ENCODE measurements at places on chromosomes 6 and 20.
A peak's percentile ranks its signal among the peaks of the same experiment; 100 is the strongest.

DNA sequence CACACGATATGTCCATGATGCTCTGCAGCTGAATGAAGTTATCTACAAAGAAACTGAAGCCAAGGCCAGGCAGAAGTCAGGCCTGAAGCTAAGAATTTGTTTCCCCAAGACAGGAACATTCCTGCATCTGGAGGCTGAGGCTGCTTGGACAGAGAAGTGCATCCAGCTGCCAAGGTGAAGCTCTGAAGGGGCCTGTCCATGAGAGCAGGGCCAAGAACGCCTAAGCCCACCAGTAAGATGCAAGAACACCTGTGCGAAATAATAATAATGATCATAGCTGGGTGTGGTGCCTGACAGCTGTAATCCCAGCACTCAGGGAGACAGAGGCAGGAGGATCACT lies 37.7 kb upstream of the B4GALT5 start:
- no peak for DNase-seq

DNA sequence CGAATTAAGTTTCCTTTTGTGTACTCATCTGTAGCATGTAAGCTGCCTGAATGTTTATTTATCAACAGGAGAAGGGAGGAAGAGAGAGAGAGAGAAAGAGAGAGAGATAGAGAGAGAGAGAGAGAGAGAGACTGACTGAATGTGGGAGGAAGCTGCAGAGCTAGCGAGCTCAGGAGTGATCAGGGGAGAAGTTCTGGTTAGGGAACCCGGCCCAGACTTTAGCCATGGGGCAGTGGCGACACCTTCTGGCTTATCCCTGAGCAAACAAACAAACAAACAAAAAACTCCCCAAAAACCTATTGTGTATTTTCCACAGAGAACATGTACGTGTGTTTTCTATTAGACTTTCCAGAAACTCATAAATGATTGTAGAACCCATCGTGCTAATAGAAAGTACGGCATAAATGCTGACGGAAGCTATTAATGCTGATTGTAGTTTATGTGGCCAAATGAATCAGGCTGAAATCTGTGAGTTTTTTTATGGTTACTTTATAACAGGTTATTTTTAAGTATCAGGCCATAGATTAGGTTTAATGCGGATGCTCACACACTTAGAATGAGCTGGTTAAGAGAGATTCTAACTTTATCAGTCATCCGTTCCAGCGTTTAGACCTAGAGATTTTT lies 92.8 kb downstream of the CLIC5 start:
- peak; percentile 77 for DNase-seq

GRCh38 chr6:148518511-148519156 lies 176.0 kb downstream of the SASH1 start:
- DNase-seq, result no peak

DNA sequence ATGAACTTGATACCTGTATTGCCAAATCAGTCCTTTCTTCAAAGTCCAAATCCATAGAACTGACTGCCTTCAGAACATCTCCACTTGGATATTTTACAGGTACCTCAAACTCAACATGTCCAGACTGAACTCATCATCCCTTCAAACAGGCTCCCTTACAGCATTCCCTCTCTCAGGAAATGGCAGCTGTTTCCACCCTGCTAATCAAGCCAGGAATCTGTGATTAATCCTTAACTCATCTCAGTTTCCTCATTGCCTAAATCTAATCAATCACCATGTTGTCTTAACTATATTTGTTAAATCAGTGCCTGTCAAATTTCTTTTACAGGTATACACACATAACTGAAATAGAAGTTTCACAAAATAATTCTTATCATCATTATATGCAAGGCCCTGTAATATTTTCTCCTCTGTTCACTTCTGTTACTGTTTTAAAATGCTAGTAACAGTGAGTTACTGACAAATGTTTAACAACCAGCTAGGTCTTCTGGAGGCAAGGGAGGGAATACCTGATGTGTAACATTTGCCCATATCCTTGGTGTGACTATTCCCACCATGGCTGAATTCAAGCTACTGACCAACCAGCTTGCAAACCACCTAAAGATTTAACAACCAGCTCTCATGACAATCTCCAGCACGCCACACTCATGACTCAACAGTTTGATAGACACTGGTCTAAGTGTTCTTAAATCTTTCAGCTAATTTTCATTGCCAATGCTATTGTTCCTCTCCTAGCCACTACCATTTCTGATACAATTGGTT lies 124.9 kb downstream of the ADAT2 start:
- DNase-seq, result no peak

- peak; percentile 36 for DNase-seq
Observed at GRCh38 chr20:20864351-20865096, 152.1 kb upstream of the RALGAPA2 start.

- DNase-seq, result no peak
Observed at GRCh38 chr6:36358226-36358915, 21.7 kb upstream of the BNIP5 start.

DNA sequence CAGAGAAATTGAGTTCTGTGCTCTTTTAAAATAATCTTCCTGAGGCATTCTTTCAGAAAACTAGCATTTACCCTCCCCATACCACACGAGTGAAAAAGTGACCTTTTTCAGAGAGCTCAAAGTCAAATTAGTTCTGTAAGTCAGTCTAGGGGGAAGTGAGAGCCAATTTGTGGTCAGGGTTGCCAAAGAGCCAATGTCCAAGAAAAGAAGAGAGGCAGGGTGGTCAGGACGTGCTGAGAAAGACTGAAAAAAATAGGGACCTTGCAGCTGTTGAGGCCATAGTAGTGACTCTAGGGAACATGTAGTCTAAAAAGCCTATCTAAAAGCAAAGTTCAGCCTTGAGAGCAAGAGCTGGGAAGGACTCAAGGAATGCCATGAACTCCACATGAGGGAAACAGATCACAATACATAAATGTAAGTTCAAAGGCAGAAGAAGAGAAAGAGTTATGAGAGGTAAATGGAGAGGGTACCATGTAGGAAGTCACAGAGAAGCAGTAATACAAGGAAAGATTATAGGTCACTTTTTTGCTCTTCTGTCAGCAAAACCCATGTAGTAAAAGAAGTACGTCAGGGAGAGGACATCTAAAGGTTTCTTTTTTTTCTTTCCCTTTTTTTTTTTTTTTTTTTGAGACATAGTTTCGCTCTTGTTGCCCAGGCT lies 565.1 kb upstream of the FLRT3 start:
- DNase-seq, result no peak

GRCh38 chr20:60999250-60999649 lies 252.8 kb upstream of the CDH4 start:
- no peak for DNase-seq

DNA sequence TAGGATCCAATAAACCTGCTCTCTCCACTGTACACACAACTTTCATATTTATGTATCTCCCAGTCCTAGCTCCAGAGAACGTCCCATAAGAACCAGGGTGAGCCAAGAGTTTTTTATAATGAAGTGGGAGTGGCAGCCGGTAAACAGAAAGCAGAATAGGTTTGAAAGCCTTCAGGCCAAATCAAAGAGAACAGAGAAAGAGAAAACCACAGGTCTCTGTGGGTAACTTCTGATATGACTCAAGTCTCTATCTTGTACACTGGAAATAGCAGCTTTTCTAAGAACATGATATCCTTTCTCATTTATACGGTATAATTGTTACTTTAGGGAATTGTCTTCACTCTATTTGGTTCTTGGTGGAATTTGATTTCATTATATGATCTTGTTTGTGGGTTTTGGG lies 273.6 kb downstream of the PACRG start:
- no peak for DNase-seq

GRCh38 chr20:47775841-47776240 lies 9.4 kb downstream of the SULF2 start:
- no peak for DNase-seq

- DNase-seq, result peak; percentile 5
Observed at GRCh38 chr6:167275001-167275400, 16.1 kb upstream of the UNC93A start.

DNA sequence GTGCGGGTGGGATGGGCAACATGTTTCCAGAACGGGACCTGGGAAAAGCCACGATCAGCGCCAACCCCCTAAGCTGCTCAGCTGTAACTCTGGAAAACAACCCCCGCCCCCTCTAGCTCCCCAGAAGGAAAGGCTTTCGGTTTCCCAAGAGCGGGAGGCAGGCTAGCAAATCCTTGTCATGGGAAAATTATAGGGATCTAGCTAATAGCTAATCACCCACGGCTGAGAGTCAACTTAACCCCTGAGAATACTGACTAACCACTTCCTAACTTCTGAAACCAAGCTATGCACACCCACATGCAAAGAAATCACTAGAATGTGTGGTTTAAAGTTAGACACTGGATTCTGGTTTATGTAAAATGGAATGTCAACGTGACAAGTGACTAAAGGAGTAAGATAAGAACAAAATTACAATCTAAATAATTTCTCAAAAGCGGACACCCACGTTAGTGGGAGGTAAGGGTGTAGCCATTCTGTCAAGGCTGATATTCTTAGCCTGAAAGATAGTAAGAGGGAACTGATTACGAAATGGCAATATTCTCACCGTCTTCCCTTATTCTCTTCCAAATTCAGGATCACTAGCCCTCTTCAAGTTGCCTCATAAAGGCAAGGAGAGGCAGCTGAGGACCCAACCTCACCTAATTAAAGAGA lies 20.1 kb downstream of the JAG1 start:
- no peak for DNase-seq

DNA sequence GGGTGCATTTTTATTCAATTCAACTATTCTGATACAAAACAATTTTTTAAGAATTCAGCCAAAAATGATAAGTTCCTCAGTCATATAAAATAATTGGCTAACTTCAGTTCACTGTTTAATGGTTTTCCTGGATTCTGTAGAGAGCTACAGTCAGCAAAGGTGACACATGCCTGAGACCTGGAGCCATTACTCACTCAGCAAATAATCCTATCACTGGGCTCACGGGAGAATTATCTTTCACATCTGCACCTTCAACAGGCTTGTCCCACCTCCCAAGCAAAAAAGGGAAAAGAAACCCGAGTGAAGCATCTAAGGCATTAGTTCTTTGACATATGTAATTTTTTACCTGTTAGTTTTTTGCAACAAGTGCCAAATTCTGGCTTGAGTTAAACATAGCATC lies 34.9 kb upstream of the FOXA2 start:
- peak; percentile 81 for DNase-seq

- no peak for DNase-seq
Observed at GRCh38 chr20:51321343-51322163, 221.0 kb downstream of the NFATC2 start.

DNA sequence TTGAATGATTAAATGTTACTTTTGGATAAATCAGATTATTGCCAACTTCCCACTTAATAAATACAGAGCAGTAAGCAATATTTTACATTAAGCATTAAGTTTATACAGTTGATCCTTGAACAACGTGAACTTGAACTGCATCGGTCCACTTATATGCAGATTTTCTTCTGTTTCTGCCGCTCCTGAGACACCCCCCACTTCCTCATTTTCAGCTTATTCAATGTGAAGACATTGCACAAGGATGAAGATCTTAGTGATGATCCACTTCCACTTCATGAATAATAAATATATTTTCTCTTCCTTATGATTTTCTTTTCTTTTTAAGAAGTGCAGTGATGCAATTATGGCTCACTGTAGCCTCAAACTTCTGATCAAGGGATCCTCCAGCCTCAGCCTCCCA lies 167.2 kb downstream of the LINC00237 start:
- no peak for DNase-seq

GRCh38 chr6:163243692-163244589 lies 170.6 kb upstream of the QKI start:
- no peak for DNase-seq

DNA sequence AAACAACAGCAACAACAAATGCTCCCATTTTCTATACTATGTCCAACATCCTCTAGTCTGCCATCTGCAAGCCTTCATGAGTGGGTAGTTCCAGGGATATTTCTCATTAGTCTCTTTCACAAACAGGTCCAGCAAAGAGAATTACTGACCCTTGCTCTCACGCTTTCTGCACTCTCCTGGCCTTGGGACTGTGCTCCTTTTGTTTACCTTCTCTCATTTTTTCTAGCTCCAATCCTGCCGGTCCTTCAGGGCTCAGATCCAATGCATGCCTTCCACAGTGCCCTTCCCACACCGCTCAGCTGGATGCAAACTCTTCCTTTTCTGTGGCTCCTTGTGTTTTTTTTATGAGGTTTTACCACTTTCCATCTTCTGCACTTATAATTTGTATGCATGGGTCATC lies 47.2 kb downstream of the ADTRP start:
- DNase-seq, result no peak

GRCh38 chr20:38117635-38118034 lies 47.4 kb downstream of the TGM2 start:
- no peak for DNase-seq

DNA sequence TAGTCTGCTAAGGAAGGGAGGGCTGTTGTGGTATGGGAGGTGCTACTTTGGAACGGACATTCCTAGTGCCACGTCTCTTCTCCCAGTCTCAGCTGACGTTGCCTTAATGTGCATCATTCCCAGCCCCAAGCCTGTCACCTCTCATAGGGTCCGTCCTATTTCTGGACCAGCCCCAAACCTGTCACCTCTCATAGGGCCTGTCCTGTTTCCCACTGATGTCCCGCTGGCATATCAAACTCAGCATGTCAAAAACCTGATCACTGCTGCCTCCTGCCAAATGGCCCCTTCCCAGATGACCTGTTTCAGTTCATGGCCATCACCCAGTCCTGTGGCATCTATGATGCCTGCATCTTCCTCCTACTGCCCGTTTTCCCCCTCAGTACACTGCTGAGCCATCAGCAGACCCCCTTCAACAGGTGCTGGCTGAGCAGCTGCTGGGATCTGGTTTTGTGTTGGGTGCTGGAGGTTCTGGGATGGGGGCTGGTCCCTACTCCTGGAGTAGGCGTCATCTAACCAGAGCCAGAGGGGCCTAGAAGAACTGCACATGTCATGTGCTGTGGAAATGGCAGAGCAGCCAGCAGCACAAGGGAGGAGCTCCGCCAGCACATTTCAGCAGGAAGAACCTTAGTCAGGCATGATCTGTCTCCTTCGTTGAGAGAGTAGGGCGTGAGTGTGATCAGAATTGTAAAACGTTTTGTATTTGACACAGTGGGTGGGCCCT lies 3.3 kb downstream of the ENTPD6 start:
- DNase-seq, result no peak

DNA sequence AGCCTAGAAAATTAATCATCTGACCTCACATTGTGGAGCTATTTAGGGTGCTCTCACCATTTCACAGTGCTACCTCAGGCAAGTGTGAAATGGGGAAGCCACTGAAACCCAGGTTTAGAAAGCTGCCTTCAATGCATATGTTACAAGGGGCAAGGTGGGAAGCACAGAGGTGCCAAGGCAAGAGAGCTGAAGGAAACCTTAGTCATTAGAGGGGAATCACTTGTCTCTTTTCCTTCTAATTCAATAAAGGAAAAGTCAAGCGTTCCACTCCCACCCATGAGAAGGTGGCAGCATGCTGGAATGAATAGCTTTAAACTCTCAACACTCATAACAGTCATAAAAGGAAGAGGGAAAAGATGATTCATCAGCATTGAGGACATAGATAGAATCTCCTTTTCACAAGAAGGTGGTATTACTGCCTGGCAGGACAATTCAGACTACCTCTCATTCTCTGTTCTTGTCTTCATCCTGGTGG lies 251.9 kb upstream of the IRAK1BP1 start:
- DNase-seq, result no peak
